ENCODE measurements at places on chromosomes 16 and 17. TPM values are rescaled to one million over a fixed set of nuclear protein-coding genes. Genes with fewer than 3 reads are reported as not detected.

DNA sequence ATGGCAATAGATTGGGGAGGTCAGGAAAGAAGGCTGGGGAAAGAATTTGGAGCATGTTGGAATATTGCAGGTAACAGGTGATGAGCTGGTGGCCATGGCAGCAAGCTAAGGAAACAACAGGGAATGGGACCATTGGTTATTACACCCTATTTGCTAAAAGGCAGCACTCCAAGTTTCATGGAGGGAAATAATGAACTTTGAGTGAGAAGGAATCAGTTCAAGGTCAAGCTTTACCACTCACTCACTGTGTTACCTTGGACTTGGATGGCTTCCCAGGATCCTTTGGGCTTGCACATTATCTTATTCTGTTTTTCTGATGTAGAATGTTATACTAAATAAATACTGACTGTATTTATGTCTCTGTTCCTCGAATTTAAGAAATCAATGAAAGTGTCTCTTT, 792.8 kb upstream of the CDH8 start:
- DNase-seq = no peak

- DNase-seq = peak; percentile 28
Observed at GRCh38 chr16:26316683-26317464, 625.1 kb downstream of the HS3ST4 start.

GRCh38 chr17:79915850-79916430, 76.7 kb upstream of the CBX4 start:
- peak; percentile 91 for DNase-seq

- DNase-seq = no peak
Observed at GRCh38 chr17:34391241-34391640, 28.2 kb upstream of the CCL1 start.

DNA sequence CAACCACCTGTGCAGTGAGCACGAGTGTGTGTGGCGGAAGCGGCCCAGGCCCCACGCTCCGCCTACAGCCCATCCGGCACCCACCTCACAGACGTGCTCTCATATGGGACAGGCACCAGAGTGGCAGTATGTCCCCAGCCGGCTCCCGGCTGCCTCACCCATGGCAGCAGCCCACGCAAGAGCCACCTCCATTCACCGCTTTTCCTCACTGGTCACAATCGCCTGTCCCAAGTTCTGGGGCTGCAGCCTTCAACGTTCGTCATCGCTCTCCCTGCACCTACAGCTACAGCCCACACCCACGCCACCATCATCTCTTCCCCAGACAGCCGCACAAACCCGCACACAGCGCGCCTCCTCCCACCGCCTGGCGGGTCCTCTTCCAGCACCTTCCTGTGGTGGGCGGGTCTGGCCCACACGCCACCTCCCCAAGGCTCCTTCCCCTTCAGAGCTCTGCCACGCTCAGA, 17.5 kb upstream of the TRAP1 start:
- DNase-seq = no peak

DNA sequence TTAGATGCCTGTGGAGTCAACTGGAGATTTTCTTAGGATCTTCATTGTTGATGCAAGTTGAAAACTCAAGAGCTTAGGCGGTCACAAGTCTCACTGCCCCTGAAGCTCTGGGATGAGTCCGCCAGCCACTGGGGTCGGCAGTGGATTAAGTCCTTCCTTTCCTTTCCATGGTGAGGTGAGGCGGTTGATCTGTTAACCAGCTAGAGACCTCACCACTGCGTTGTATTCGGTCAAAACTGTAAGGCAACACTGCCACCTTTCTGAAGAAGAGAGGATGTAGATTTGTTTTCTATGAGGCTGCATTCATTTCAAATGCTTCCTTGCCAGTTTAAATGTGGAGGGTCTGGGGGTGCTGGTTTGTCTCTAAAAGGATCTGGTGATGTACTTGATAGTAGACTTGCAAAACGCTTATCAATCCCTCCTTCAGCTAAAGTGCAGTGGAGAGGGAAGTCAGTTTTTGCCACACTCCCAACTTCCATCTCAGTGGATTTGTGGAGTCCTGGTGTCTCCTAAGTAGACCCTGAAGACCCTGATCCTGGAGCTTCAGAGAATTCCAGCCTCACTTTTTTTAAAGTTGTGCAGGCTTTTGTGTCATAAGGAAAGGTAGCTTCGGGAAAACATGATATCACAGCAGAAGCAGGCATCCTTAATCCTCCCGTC, 1.7 kb downstream of the MYOCD start:
- DNase-seq = peak; percentile 59

GDPD1 gene
- 1.9 TPM for polyA plus RNA-seq

All from hepatocyte (in vitro differentiated cells).